ENCODE measurements at places on chromosomes 12 and 14. TPM values are rescaled to one million over a fixed set of nuclear protein-coding genes. Genes with fewer than 3 reads are reported as not detected.

The FITM1 gene
- total RNA-seq, result 0.20 TPM

The CIT gene
- total RNA-seq, result 12.3 TPM

The VASH1 gene
- total RNA-seq, result 7.7 TPM

The TAS2R42 gene
- total RNA-seq, result not detected

The MYF5 gene
- not detected for total RNA-seq

The TPPP2 gene
- not detected for total RNA-seq

The AQP6 gene
- 0.20 TPM for total RNA-seq

The GALC gene
- total RNA-seq, result 32.8 TPM

The RAPGEF3 gene
- 3.9 TPM for total RNA-seq

The TIMELESS gene
- 6.7 TPM for total RNA-seq

The HOXC12 gene
- not detected for total RNA-seq

The DAO gene
- not detected for total RNA-seq

The B3GNT4 gene
- total RNA-seq, result 0.59 TPM

The E2F7 gene
- total RNA-seq, result 16.7 TPM

The DPY19L2 gene
- total RNA-seq, result 3.8 TPM

The AMDHD1 gene
- total RNA-seq, result 0.07 TPM

The IL22 gene
- not detected for total RNA-seq

The IFNG-AS1 gene
- total RNA-seq, result 0.07 TPM

The PSEN1 gene
- total RNA-seq, result 46.6 TPM

The PLA2G1B gene
- total RNA-seq, result not detected

The ARG2 gene
- total RNA-seq, result 4.1 TPM

The FGD4 gene
- 28.5 TPM for total RNA-seq

The TSPAN19 gene
- total RNA-seq, result not detected

The MON2 gene
- 54.2 TPM for total RNA-seq

The HNF1A gene
- total RNA-seq, result not detected

The C3AR1 gene
- 0.07 TPM for total RNA-seq

The CLEC2A gene
- total RNA-seq, result not detected

The MAP3K9 gene
- total RNA-seq, result 0.07 TPM

The GMFB gene
- total RNA-seq, result 92.0 TPM

The CCDC196 gene
- not detected for total RNA-seq

The DCN gene
- 72.0 TPM for total RNA-seq

The RGS6 gene
- total RNA-seq, result not detected

Measured in smooth muscle cell of the pulmonary artery (primary cell).